ENCODE measurements at places on chromosomes 6 and 20.

DNA sequence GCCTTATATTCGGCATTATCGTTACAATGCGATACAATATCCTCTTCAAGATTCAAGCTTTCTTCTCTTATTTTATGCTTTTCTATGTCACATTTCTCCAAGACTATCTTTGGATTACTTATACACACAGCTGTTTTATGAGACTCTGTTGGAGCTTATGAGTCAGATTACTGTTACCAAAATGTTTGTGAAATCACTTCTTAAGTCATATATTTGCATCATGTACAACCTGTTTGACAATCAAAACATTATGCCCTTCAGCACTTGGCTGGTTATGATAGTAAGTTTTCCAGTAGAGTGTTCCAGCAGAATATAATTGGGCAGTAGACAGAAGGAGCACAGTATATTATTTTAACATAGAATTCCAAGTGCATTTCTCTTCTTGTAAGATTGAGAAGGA is 35.2 kb downstream of the BMP6 start:
- no peak for DNase-seq

DNA sequence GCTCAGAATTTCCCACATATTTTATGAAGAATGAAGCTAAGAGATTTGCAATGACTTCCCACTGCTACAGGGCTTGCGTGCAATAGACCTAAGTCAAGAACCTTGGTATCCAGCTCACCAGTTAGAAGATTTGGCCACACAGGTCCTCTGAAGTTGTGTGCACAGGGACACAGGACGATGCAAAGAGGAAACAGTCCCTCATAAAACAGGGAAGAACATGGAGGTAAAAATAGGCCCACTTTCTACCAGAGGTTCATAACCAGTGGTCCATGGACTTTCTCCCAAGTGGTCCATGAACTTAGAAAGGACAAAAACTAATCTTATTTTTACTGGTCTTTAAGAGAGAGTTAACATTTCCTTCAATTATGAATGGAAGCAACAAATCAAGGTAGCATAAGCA is 1.3 kb downstream of the ZKSCAN4 start:
- no peak for DNase-seq

DNA sequence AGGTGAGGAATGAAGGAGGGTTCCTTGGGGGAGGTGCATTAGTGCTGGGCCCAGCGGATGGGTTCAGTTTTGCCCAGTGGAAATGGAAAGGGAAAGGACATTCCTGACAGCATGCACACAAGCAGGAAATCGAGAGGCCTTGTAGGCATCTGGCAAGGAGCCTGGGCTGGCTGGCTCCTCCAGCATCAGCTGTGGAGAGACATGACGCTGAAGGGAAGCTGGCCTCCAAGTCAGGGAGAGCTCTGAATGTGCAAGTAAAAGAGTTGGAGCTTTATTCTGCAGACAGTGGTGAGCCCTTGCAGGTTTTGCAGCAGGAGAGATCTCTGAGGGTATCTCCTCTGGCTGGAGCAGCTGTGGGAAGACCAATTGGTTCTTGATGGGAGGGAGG is 154.3 kb downstream of the MRPL14 start:
- no peak for DNase-seq

DNA sequence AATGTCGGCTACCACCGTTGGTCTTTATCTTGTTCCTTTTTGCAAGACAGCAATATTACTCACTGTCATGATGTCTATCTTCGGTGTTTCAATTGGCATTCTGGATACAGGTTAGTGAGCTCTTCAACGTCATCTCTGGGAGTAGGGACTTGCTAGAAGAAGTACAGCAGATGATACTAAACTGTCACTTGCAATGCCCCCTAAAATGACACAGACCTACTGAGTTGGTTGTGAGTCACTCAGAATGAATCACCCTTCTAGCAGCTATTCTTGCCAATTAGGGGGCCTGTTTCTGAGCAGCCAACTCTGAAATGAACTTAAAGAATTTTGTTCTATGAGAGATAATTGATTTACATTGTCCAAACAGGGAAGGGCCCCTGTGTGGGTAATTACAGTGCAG is 176.5 kb downstream of the SLC16A10 start:
- no peak for DNase-seq

- DNase-seq, result no peak
These were observed 20.9 kb downstream of the DEF6 start for GRCh38 chr6:35318196-35319171.

GRCh38 chr6:130620338-130620781 is 206.8 kb upstream of the SMLR1 start:
- DNase-seq, result no peak

- DNase-seq, result no peak
These were observed 55.0 kb downstream of the BTBD9 start for GRCh38 chr6:38584731-38585130.

GRCh38 chr20:19738951-19739350 is 19.1 kb upstream of the RIN2 start:
- no peak for DNase-seq

GRCh38 chr20:5881703-5882102 is 68.6 kb downstream of the TRMT6 start:
- no peak for DNase-seq

GRCh38 chr6:137702791-137703424 is 164.2 kb upstream of the TNFAIP3 start:
- DNase-seq, result no peak

Measured in stimulated activated CD4-positive, alpha-beta T cell treated with anti-CD3 and anti-CD28 coated beads, TNF-alpha, amount 100 ng/mL, for 48 hours (primary cell).